ENCODE measurements at places on chromosomes 6 and 20.

DNA sequence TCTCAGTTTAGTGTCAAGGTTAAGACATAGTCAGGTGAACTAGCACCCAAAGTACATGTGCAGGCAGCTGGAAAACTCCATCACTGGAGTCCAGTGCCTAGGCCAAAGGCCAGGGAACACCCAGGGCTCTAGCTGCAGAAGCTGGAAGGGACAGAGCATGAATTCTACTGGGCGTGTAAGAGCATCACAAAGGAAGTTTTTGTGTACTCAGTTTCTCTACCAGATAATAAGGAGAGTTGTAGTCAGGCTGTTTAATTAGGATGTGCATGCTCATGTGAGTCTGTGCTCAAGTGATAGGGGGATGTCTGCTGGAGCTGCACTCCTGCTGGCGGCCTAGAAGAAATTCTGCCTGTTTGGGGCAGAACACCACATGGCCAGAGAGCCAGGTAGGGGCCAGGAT lies 8.1 kb downstream of the L3MBTL1 start:
- no peak for DNase-seq

GRCh38 chr6:39546731-39547130 lies 178.5 kb downstream of the KIF6 start:
- DNase-seq: no peak

DNA sequence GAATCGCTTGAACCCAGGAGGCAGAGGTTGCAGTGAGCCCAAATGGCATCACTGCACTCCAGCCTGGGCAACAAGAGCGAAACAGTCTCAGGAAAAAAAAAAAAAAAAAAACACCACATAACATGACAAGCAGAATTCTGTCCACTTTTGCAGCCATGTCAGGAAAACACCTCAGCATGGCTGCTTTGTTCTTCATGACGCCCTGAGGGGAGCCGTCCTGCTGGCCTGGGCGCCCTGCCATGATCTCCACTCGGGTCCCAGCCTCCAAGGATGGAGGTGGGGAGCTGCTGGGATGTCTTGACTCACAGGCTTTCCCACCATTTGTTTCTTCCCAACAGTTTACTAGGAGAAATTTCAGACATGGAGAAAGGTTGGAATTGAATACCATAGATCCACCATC lies 42.2 kb downstream of the SNX9 start:
- no peak for DNase-seq

DNA sequence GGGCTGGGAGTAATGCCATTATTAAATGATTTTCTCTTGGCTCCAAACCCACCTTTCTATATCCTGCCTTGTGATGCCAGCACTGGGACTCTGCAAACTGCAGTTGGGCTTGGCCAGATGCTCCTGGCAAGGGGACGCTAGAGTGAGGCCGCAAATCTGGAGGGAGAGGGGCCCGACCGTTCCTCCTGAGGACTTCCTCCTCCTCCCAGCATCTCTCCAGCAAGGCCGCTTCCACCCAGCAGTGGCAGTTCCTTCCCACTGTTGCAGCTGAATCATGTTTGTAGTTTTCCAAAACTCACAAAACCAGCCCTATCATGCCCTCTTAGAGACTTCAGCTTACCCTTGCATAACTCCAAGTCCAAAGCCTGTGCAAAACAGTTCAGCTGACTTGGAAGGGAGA lies 244.4 kb downstream of the FOXA2 start:
- no peak for DNase-seq

GRCh38 chr20:63652192-63652980 lies 838 bp downstream of the STMN3 start:
- DNase-seq: no peak

DNA sequence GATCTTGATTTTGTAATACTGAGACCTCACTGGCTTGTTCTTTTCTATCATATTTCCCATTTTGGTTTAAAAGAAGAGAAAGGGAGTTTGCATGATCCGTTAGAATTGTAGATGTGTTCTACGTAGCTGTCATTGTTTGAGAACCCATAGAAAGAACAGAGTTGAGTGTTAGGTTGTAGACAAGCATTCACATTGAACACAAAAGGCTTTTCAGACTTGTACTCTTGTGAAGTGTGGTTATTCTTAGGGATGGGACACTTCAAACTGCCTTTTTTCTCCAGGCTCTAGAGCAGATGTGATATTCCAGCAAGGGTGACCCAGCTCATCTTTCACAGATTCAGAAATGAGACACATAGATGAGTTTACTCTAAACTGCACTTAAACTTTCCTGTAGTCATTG lies 19.9 kb downstream of the FOXO3 start:
- DNase-seq: no peak

DNA sequence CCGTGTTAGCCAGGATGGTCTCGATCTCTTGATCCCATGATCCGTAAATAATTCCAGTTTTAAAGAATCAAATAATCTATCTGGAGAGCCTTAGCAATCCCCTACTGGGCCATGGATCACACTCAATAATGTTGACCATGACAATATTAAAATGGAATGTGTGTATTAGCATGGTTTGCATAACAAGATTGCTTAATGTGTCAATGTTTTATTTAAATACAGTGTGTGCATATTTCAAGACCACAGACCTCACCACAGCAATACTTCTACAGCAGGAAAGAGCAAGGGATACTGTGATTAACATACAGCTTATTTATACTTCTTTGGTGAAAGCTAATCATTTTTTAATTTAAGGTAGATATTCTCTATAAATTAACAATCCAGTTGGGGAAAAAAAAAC lies 470.4 kb downstream of the TFAP2B start:
- DNase-seq: no peak

DNA sequence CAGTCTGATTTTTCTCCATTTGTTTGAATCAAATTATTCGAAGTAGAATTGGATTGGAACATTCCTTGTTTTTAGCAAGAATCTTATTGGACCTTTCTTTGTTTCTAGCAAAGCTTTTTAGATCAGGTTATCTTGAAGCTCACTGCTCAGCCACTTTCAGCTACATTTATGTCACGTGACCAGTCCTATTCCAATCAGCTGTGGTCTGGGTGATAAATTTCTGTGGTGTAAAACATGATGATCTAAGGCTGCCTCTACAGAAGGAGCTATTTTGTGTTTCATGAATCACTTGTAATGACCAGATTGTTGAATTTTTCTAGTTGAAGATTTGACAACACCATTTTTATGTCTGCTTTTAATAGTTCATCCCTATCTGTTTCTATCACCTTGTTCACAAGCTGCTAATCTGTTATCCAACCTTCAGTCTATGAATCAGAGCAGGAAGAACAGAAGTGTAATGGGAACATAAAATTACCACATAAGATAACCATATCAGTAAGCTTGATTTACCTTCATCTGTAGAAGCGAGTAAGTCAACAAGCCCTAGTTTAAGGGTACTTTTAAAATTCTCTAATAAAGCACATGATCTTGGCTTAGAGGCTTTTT lies 101.0 kb upstream of the MAP3K7 start:
- DNase-seq: no peak

DNA sequence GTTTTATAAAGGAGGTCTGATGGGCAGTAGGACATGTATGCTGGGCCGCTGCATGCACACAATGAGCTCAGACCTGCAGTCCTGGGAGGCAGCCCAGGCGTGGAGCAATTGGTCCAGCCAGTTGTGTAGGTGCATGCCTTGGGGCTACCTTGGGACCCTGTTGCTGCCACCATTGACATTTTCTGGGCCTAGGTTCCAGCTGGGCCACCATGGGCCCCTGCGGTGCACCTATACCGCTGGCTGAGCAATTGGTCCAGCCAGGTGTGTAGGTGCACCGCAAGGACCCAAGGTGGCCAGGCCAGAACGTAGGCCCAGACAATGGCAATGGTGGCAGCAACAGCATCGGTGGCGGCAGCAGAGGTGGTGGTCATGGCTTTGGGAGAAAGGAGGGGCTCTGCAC lies 143.9 kb downstream of the PXDC1 start:
- DNase-seq: no peak

GRCh38 chr6:151307501-151307900 lies 67.7 kb downstream of the AKAP12 start:
- DNase-seq: no peak

DNA sequence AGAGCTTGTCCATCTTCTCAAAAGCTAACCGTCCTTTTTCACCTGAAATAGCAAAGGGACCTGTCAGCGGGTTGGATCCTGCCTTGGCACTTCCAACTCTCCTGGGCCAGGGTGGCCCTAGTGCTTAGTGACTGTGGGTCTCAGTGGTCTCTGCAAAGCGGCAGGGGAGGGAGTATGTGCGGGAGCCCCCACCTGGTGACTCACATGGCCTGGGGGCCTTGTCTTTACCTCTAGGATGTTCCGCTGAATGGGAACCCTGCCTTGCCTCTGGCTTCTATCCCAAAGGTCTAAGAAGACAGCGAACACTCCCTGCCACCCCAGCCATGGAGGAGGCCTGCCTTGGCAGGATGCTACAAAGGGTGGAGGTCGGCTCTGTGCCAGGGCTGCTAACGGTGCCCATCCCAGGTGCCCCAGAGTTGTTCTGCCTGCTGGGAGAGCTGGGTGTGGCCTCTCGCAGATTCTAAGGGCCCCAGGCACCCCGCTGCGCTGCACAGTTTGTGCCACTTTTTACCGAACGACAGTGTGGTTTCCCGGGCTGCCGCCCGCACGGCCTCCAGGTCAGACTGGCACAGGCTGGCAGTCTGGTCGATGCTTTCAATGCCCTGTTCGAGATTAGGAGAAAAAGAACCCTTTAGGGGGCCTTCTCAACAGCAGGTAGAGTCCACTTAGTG lies 77.2 kb downstream of the PTPN1 start:
- no peak for DNase-seq

GRCh38 chr6:44733126-44733525 lies 345.6 kb downstream of the CDC5L start:
- DNase-seq: no peak

DNA sequence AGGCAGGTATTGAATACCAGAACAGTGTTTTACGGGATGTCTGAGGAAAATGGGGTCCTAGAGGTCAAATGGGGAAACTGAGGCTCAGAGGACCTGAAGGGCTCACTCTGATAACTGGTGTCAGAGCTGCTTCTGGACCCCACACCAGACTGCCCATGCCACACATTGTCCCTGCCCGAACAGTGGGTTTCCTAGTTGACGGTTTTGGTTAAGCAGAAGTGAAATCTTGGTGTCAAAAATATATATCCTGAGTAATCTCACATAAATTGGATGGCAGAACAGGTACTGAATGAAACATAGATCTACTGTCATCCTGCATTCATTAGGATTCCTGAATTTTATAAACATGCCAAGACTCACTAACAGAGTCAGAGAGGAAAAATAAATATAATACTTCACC lies 16.3 kb downstream of the NOX3 start:
- DNase-seq: no peak

- DNase-seq: no peak
These were observed 15.7 kb upstream of the FAM83C start for GRCh38 chr20:35307666-35308653.

GRCh38 chr6:149139782-149140136 lies 177.8 kb upstream of the TAB2 start:
- no peak for DNase-seq

GRCh38 chr6:37321101-37321500 lies 32.7 kb upstream of the RNF8 start:
- no peak for DNase-seq

GRCh38 chr6:111838749-111839484 lies 34.3 kb downstream of the FYN start:
- DNase-seq: no peak

- no peak for DNase-seq
These were observed 95.9 kb upstream of the JAG1 start for GRCh38 chr20:10769700-10770099.

DNA sequence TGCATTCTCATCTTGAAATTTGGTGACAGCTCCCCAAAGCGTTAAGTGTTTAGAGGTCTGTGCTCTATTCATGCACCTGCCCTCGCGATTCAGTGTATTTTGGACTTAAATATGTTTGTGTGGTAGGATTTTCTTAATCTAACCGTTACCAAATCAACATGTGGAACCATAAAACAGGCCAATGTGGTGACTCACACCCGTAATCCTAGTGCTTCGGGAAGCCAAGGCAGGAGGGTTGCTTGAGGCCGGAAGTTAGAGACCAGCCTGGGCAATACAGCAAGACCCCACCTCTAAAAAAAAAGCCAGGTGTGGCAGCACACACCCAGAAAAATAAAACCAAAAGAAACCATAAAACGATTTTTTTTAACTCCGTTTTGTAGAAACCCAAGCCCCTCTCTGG lies 31.5 kb downstream of the PYGB start:
- no peak for DNase-seq

DNA sequence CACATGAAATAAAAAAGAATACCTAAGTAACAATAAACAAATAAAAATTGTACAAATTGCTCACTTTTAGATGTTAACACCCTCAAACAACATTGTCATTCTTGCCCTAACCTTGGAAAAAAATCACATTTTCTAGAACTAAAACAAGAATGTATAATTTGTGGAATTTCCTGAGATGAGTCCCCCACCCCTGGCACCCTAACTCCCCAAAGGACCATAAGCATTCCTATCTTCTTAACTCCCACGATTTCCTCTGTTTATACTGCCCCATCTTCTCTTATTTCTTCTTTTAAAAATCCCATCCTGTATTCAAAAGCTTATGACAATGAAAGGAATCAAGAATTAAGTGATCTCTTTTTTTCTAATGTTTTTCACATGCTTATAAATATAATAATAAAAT lies 70.9 kb downstream of the IBTK start:
- DNase-seq: no peak

Measured in inflammatory macrophage treated with lipopolysaccharide for 4 hours (primary cell).